Muscle of arm (tissue), 14 donors: ENCODE measurements at places on chromosomes 4 and X. TPM values are rescaled to one million over a fixed set of nuclear protein-coding genes. Genes with fewer than 3 reads are reported as not detected.

Gene SPATA18
- polyA plus RNA-seq: 3.5 TPM

Gene TRIM2
- polyA plus RNA-seq: 18.1 TPM

Gene FATE1
- not detected for polyA plus RNA-seq

Gene SEC31A
- 187 TPM for polyA plus RNA-seq

Gene CSAG3
- polyA plus RNA-seq: not detected

Gene SMR3B
- polyA plus RNA-seq: not detected

Gene PRRG3
- polyA plus RNA-seq: 36.8 TPM

Gene RTL5
- polyA plus RNA-seq: 14.1 TPM

Gene ARSH
- not detected for polyA plus RNA-seq

Gene NDST3
- polyA plus RNA-seq: not detected

Gene XPNPEP2
- polyA plus RNA-seq: 3.7 TPM

Gene NWD2
- polyA plus RNA-seq: 0.04 TPM

Gene IRF2
- 18.5 TPM for polyA plus RNA-seq

Gene MAGEB2
- polyA plus RNA-seq: not detected

Gene FAT4
- polyA plus RNA-seq: 16.6 TPM

Gene GAB3
- 5.7 TPM for polyA plus RNA-seq

Gene HSFX4
- 5.1 TPM for polyA plus RNA-seq

Gene NOCT
- 4.3 TPM for polyA plus RNA-seq

Gene GRIPAP1
- 24.6 TPM for polyA plus RNA-seq

Gene DUSP9
- polyA plus RNA-seq: 0.45 TPM

Gene POU3F4
- not detected for polyA plus RNA-seq

Gene AADAT
- polyA plus RNA-seq: 19.1 TPM
